ENCODE measurements at places on chromosomes 3 and 15.

GRCh38 chr3:143266927-143267326, 147.4 kb downstream of the CHST2 start:
- DNase-seq: no peak

DNA sequence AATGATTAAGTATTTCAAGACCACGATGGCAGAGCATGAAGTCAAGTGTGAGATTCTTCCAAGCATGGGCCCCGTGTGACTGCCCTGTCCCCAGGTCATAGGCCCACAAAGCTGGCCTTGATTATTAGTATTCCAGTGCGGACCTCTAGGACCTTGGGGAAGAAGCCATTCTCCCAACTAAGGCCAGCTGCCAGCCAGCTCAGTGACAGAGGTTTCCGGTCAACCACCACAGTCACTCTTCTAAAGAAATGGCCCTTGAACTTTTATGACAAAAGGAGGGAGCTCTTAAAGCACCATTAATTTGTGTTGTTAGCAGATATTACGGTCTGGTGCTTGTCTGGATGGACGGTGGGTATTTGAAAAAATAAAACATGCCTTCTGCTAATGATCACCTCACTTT, 28.0 kb downstream of the FAM3D start:
- DNase-seq: no peak

DNA sequence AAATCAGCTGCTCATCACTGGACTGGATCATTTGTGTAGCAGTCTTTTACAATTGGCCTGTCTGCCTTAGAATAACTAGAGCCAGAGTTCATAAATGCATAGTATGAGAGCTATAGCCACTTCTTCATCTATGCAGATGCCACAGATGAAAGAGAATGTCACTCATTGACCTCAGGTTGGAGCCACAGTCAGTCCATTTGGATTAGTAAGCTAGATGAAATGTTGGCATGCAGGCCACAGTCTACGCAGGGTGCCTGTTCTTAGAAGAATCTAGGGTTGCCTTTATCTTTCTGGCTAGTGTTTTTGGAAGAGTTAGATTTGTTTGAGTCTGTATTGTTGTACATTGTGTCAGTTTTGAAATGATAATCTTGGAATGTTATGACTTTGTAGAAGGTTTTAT, 25.4 kb upstream of the EDEM1 start:
- DNase-seq: peak; percentile 15

DNA sequence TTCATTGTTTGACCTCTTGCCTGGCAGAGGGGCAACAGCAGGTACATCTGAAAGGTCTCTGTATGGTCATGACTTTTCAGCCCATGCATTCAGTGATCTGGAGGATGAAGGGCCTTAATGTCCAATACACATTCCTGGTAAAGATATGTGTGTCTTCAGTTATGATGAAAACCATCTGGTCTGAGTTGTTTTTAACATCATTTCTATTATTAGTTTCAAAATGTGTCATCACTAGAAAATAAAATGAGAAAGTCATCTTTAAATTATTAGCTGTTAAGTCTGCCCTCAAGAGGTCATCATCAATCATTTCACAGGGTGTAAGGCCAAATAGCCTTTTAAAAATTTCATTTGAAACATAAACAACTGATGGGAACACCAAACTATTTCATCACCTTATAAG, 92.1 kb upstream of the PLSCR4 start:
- no peak for DNase-seq

DNA sequence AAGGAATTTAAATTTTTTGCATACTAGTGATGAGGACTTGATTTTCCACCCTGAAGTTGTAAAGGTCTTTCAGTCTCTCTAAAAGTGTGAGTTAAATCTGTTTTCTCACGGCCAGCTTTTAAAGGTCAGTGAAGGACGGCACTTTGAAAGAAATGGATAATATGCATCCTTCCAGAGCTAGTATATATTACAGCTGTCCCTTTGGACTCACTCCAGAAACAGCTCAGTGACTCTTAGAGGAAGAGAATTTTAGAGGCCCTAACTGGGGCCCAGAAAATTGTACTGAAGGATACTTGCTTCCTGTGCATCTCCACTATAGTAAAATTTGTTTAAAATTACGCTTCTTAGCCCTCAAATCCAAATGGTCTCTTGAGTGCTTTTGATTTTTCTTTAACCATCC, 41.6 kb downstream of the PIK3CA start:
- peak; percentile 67 for DNase-seq

- DNase-seq: no peak
Measured at GRCh38 chr3:167657684-167658225, 4.0 kb upstream of the WDR49 start.

Data from eye (tissue), 1 donor.